Fibroblast of skin of right biceps (primary cell): ENCODE measurements at places on chromosomes 3 and 15.

GRCh38 chr15:40843885-40844695, at the start of gene SPINT1:
TSS of gene SPINT1 (plus strand) at chr15:40844048. CDS start at chr15:40844555, 507 bp downstream.
- DNase-seq, result no peak

DNA sequence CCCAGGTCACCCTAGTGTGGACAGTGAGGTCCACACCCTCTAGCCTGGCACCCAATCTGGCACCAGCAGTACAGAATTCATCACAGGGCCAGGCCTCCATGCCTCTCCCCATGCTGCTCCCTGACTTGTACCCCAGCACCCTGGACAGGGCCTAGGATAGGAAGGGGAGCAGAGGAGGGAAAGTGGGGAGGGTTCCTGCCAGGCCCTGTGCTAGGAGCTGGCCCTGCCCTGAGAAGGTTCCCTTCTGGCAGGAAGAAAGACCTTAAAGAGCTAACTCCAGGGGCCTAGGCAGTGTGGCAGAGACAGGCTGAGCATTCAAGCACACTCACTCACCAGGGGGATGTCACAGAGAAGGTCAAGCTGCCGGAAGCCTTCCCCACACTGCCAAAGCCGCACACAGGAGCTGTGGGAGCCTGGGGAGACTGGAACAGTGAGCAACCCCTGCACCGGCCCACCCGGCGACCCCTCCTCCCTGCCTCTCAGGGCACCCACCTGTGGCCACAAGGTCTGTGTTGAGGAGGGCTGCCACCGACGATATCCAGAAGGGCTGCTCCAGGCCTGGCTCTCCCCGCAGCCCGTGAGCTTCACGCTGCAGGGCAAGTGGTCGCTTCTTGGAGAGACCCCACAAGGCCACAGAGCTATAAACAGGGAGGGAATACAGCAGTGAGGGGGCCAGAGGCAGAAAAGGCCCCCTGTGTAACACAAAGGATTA, 7.4 kb downstream of the RRP9 start:
- DNase-seq, result no peak

GRCh38 chr15:70358011-70358819, 260.5 kb upstream of the TLE3 start:
- no peak for DNase-seq

DNA sequence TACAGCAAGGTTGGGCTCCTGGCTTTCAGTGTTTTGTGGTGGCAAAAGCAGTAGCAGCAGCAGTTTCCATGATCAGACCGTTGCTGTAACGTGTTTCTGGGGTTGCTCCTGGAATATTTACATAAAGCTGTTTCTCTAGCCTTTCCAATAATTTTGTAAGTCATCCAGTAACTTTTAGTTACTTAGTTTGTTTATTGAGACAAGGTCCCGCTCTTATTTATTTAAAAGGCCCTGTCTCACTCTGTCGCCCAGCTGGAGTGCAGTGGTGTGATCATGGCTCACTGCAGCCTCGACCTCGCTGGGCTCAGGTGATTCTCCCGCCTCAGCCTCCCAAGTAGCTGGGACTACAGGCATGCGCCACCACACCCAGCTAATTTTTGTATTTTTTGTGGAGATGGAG, 8.8 kb upstream of the MYO5A start:
- no peak for DNase-seq

DNA sequence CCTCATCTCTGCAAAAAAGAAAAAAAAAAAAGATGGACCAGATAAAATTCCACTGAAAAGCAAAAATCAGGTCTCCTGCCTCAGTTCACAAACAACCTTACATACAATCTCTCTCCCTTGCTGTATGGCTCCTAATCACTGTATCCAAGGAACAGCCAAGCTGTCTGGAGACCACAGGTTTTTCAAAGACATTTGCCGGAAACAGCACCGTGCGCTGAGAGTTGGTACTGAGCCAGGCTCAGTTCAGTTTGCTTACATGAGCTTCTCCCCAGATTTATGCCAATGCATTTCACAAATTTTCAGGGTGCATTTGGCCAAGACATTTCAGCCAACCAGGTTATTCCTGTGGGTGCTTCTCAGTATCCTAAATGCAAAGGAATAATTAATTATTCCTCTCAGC, 4.1 kb downstream of the ACP3 start:
- no peak for DNase-seq
